Stimulated activated CD4-positive, alpha-beta T cell treated with anti-CD3 and anti-CD28 coated beads, Interleukin-1b, Interleukin-23, amount 100 ng/mL, for 48 hours (primary cell): ENCODE measurements at places on chromosomes 4 and X.

GRCh38 chr4:187724456-187724855 is 271.1 kb upstream of the ZFP42 start:
- no peak for DNase-seq

GRCh38 chr4:45294464-45294863 is 568.1 kb upstream of the GNPDA2 start:
- no peak for DNase-seq

- DNase-seq: no peak
Measured at GRCh38 chr4:132001542-132001941, 1147.6 kb upstream of the PCDH10 start.

DNA sequence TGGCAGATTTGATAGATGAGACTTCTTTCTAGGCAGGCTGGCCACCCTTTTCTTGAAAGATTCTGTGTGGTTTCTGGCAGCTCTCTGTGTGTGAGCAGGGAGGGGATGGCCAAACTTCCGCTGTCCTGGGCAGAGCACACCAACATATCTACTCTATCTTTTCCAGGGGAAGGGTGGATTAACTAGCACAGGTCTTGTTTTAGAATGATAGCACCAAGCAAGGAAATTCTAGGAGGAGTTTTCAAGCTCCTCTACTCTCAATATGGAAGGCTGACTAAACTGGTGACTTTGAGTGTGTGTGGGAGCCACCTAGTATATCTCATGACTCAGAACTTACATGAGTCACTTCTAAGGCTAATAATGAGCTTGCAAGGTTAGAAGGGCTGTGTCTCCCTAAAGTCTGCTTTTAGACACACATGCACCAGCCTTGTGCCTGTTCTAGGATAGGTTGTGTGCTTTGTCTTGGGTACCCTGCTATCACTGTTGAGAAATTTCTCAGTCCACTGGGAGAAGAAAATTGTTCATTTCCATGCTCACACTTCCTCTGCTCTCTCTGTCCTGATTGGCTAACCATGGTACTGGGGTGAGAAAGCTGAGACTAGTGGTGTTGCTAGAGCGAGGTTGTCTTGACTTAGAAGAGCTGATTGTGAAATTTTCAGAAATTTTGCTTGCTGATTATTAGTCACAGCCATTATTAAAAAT is 72.9 kb downstream of the YIPF6 start:
- peak; percentile 2 for DNase-seq

DNA sequence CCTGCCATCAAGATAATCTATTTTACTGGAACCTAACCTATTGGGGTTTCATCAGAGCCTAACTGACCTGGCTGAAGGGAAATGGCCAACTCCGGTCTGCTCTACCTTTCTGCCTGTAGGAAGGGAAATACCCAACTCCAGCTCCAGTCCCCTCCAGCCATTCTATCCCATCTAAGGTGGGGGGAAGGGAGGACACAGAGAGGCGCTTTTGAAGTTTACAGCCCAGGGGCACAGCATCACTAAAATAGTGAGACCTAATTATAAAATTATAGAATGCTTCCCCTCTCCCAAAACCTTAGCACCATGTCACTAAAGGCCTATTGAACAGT is 27.8 kb upstream of the ACSL4 start:
- DNase-seq: no peak

DNA sequence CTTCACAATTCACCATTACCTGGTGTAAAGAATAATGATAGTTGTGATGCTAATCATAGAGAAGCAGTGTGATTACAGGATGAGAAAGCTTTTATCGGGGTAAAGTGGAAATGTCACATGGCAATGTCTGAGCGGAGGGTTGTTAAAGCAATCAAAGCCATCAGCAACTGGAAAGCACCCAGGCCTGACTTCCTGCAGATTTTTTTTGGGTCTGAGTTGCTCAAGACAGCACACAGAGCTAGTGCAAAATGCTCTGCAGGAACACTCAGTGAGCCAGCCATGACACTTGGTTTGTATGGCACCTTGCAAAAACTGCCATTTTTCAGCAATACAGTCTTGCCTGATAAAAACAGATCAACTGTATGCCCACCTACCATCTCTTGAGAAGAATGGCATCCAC is 152.9 kb downstream of the COL4A6 start:
- no peak for DNase-seq

DNA sequence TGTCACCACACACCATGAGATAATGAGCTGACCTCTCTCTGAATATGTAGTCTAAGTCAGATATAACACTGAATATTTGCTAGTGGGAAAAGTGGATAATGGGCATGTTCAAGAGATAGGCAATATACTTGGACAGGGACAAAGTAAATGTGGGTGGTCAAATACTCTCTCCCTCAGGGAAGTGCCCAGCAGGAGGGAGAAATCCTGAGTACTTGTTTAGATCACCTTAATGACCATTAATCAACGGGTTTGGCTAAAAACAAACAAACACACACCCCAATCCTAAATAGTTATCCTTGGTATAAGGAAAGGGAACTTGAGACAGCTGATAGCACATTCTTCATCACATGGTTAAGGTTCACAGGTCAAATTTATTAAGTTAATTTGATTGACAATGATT is 933.5 kb downstream of the C4orf33 start:
- DNase-seq: no peak

DNA sequence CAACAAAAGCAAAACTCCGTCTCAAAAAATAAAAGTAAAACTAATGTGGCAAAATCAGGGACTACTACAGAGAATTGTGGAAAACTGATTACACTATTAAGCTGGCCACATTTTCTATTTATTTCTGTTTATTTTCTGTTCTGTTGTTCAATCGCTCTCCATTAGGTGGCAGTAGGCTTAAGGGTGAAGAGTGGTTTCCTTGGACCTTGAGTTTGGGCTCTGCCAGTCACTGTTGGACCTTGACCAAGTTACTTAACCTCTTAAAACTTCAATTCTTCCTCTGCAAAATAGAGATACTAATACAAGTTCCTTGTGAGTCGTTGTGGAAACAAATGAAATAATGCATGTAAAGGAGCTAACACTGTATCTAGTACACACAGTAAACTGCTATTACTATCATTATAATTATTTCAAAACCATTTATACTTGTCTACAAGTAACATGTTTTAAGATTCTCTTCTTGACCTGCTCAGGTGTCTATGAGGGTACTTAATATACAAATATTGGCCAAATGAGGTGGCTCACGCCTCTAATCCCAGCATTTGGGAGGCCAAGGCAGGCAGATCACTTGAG is 15.2 kb downstream of the HSD17B11 start:
- DNase-seq: no peak

GRCh38 chr4:102612824-102613366 is 111.7 kb downstream of the NFKB1 start:
- DNase-seq: peak; percentile 60

- DNase-seq: no peak
Measured at GRCh38 chr4:68630371-68630770, 40.1 kb downstream of the UGT2B15 start.

GRCh38 chr4:183905593-183906488 is 734 bp downstream of the STOX2 start:
- DNase-seq: no peak

DNA sequence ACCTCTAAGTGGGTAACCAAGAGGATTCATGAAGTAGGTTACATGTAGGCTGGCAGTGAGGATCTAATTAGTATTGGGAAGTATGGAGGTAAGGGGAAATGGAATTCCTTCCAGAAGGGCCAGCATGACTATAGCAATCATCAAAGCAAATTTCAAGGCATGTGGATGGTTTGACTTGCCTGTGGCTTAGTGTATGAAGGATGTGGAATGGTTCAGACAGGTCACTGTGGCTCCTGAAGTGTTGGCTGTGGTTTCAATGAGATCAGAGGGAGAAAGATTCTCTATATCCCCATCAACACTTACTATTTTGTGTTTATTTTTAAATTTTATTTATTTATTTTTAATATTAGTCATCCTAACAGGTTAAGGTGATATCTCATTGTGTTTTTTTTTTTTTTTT is 121.6 kb upstream of the TBC1D9 start:
- DNase-seq: no peak

- no peak for DNase-seq
Measured at GRCh38 chr4:159549098-159549518, 446.2 kb downstream of the RAPGEF2 start.

- no peak for DNase-seq
Measured at GRCh38 chrX:110037178-110037577, 34.3 kb downstream of the TMEM164 start.

- no peak for DNase-seq
Measured at GRCh38 chr4:135775909-135776308, 1574.3 kb upstream of the PABPC4L start.

GRCh38 chr4:88809576-88810219 is 112.1 kb upstream of the NAP1L5 start:
- DNase-seq: no peak

DNA sequence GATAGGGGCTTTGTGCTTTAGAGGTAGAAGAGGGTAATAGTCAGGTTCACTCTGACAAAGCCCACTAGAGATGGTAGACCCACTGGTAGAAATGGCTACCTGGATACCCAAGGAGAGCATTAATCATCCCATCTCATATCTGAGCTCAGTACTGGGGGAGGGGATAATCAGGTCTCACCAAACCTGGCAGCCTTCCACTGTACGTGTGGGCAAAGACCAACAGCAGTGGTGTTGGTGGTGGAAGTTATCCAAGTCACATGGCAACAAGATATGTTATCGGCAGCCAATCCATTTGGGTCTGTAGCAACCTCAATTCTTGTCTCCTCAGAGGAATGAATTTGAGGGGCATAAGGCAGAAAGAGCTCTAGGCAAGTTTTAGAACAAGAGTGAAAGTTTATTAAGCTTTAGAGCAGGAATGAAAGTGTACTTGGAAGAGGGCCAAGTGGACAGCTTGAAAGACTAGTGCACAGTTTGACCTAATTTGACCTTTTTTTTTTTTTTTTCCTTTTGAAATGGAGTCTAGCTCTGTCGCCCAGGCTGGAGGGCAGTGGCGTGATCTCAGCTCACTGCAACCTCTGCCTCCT is 67.0 kb upstream of the CXCL13 start:
- DNase-seq: no peak

DNA sequence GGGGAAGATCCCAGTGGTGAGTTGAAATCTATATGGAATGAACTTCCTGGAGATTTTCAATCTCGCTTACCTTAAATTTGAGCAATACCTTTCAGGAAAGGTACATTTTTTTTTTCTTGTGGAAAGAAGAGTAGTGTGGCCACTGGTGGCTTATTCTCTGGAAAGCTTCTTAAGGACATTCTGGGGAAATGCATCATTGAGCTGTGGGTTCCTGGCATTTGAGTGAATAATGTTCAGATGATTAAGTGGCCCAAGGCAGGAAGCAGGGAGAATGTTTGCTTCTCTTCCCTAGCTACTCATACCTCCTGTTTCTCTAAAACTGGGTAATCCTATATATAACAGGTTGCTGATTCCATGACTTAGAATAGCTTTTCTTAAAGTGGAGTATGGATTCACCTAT is 31.8 kb downstream of the STAG2 start:
- no peak for DNase-seq

GRCh38 chrX:70452143-70452733 is 7.6 kb downstream of the DLG3 start:
- peak; percentile 43 for DNase-seq

- no peak for DNase-seq
Measured at GRCh38 chrX:19866626-19867410, 20.6 kb downstream of the SH3KBP1 start.

- no peak for DNase-seq
Measured at GRCh38 chrX:118459494-118459893, 36.1 kb upstream of the DOCK11 start.

DNA sequence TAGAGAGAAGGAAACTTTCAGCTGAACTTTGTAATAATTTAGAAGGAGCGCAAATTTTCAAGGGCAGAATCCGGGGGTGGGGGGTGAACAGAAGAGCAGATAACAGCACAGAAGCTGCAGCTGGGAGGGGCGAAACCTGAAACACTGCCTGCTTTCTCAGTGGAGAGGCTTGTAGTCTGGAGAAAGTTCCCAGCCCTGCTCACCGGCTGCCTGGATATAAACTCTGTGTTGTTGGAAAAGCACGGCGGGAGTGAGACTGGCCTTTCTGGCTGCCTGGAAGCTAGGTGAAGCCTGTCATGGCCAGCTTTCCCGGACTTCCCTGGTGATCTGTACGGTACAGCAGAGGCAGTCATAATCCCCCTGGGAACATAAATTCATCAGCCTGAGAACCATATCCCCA is 1352.1 kb upstream of the DIAPH2 start:
- DNase-seq: no peak

DNA sequence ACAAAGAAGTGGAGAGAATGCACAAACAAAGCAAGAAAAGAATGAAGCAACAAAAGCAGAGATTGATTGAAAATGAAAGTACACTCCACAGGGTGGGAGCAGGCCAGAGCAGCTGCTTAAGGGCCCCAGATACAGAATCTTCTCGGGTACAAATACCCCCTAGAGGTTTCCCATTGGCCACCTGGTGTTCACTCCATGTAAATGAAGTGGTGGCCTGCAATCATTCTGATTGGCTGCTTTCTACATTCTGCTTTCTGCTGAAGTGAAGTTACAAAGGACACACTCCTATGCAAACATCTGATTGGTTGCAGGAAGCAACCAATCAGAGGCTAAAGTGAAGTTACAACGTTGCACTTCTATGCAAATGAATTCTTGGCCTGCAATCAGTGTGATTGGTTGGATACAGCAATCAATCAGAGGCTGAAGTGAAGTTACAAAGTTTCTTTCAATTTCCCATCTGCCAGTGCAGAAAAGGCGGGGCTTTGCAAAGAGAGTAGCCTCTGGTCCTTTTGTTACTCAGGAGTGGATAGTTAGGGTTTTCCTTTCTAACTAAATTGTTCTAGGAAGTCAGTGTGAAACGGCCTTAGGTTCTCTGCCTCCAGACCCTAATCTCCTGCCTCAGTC is 19.0 kb upstream of the GPC4 start:
- DNase-seq: no peak

GRCh38 chr4:76705472-76705871 is 192.5 kb downstream of the SOWAHB start:
- DNase-seq: no peak

GRCh38 chr4:128285085-128285997 is 2.3 kb downstream of the PGRMC2 start:
- DNase-seq: no peak

DNA sequence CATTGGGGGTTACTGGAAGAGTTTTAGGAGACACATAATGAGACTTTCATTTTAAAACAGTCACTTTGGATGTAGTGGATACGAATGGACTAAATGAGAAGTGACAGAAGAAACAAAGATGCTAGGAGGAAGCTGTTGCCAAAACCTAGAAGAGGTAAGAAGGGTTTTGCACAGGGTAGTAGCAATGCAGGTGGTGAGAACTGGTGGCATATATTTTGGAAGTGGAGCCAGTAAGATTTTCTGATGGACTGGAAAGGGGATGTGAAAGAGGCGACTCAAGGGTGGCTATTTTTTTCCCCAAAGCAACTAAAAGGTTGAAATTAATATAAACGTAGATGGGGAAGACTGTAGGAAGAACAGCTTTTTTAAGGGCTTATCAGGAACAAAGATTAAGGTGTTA is 462.0 kb downstream of the IL15 start:
- DNase-seq: no peak

- DNase-seq: no peak
Measured at GRCh38 chr4:110508827-110509710, 33.1 kb downstream of the ENPEP start.

- no peak for DNase-seq
Measured at GRCh38 chr4:19455850-19456602, 795.7 kb upstream of the SLIT2 start.
